ENCODE measurements at places on chromosomes 7 and 10.

DNA sequence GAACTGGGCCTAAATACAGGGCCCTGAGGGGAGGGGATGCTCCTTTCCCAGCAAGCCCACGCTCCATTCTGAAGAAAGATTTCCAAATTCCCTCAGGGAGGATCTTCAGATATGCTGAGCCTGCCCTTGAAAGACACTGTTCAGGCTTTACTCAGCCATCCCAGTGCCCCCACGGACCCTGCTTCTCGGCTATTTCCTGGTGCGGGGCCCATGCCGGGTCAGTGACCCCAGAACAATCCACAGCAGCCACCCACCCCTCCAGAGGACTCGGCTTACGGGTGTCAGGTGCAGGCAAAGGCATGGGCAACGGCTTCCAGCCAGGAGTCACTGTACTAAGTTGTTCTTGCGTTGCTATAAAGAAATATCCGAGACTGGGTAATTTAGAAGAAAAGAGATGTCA, 137.1 kb downstream of the OAT start:
- no peak for DNase-seq

- no peak for DNase-seq
These were observed 215.5 kb downstream of the GLRX3 start for GRCh38 chr10:130351466-130352290.

DNA sequence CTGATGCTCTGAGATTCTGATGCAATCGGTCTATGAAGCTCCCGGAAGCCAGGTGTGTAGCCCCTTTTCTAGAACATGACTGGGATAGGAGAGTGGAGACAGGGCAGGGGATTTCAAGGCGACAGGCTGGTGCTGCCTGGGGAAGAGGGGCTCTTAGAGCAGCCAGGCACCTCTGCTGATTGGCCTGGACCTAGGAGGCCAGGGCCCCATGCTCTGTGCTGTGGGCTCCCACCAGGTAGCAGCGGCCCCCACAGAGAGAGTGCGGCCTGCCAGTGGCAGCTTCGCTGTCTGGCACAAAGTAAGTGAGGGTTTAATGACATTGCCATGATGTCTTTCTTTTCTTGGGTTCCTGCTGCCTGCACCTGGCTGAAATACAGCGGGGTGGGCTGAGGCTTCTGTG, 99.4 kb upstream of the PODXL start:
- DNase-seq = no peak

DNA sequence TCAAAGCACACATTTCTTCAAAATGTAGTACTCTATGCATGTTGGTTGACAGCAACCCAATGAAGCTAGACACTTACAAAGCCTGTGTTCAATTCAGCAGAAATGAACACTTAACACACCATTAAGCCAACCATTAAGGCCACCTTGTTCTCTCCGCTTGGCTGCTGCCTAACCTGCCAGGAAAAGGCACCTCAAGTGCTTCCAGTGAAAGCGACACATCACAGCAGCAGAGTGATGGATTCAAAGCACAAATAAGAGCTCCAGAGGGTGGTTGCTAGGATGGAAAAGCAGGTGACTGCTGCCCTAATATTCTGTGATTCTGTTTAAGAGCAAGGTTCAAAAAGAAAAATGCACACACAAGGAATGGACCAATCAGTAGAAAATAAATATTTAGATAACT, 81.5 kb upstream of the GNAI1 start:
- no peak for DNase-seq

DNA sequence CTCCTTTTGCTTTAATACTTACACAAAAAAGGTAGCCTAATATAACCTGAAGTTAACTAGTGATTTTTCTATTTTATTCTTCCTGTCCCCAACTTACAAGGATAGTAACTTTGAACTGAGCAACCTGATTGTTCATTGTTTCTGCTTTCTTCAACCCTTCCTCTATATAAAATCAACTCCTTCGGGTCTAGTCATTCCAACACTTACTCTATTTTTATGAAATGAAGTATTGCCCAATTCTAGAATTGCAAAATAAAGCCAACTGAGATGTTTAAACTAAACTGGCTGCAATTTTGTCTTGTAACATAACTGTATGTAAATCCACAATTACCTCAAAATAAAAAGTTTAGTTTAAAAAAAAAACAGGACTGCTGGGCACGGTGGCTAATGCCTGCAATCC, 20.3 kb upstream of the DNA2 start:
- DNase-seq = no peak

GRCh38 chr10:43942096-43942850, 293.6 kb upstream of the ZNF32 start:
- no peak for DNase-seq

DNA sequence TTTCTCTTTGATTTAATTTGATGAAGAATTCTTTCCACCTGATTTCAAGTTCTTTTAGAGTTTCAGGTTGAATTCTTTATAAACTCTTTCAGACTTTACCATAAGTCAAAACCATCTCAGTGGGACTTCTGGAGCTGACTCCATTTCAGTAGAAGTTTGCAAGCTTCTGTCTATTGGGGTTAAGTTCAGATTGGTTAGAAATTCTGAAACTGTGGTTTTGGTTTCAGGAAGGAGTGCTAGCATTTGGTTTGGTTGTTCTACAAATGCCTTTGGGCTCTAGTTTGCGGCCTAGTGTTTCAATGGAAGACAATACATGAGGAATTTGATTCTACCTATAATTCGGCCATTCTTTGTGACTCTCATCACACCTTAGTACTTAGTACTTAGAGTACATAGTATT, 176.8 kb upstream of the RHOBTB1 start:
- no peak for DNase-seq

DNA sequence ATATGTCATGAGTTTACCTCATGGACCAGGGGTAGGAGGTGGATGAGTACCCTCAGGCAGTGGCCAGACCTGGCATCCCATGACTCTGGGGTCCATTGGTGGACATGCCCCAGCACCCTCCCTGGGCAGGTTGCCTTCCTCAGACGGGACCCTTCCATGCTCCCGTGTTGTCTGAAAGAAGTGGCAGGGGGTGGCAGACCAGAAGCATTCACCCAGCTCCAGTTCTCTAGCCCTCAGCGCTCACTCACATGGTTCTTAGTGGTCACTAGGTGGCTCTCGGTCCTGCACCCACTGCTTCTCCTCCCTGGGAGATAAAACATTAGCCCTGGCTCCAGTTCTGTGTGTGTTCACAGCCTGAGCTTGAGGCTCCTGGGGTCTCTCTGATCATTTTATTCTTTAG, 6.0 kb downstream of the RBP3 start:
- no peak for DNase-seq

Data from stimulated activated CD8-positive, alpha-beta memory T cell treated with anti-CD3 and anti-CD28 coated beads, Interleukin-7, amount 100 ng/mL, for 48 hours (primary cell).